Sciatic nerve (tissue), 2 donors: ENCODE measurements at places on chromosomes 7 and 10.

DNA sequence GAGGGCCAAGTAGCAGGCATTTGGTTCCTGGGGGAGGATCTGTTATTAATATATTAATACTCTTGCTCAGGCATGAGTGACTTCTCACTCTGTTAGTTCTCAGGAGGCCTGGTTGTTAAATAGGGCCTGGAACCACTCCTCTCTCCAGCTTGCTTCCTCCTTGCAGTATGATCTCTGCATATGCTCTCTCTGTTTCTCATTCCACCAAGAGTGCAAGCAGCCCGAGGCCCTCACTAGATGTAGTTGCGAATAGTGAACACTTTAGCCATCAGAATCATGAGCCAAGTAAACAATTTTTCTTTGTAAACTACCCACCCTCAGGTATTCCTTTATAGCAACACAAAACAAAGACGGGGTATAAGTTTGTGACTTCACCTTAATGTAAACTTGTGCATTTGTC is 784.3 kb downstream of the DNAJB9 start:
- DNase-seq, result no peak

DNA sequence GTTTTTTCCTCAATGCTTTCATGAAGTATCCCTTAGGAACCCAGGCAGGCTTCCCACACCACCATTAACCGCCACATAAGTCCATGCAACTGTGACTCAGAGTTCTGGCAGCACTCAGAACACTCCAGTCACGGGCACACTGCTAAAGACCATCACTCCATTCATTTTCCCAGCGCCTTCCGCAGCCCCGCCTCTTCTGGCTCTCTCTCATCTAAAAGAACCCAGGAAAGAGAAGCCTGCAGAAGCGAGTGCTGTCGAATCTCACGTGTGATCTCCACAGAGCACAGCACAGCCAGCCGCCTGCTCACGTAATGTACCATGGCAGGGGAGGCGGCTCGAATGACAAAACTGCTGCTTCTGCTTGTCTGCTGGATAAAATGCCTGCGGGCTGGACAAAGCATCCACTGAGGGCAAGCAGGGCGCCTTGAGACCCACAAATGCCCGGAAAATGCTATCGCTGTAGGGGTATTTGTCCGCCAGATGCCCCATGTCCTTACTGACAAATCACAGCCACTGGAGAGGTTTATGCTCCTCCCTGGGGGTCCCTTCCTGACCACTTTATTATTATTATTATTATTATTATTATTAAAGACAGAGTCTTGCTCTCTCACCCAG is 1.8 kb downstream of the PSMG3 start:
- no peak for DNase-seq

- no peak for DNase-seq
Measured at GRCh38 chr10:87534173-87534858, 29.6 kb downstream of the MINPP1 start.

GRCh38 chr7:118252087-118252486 is 27.6 kb downstream of the ANKRD7 start:
- no peak for DNase-seq

DNA sequence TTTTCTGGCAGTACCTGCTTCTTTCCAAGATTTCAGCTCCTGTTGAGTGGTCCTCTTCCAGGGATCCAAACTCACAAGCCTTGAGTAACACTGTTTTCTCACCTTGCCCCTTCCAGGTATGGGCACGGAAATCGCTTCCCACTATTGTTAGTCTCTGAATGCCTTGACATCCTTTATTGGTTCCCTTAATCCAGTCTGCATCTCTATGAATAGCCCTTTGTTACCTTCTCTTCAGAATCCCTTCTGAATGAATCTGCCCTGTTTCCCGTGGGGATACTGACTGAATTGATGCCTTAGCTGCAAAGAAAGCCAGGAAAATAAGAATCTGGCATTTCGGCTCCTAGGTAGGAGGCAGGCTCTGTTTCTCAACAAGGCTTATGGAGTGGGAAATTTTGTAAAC is 467.7 kb downstream of the PLXNA4 start:
- no peak for DNase-seq

DNA sequence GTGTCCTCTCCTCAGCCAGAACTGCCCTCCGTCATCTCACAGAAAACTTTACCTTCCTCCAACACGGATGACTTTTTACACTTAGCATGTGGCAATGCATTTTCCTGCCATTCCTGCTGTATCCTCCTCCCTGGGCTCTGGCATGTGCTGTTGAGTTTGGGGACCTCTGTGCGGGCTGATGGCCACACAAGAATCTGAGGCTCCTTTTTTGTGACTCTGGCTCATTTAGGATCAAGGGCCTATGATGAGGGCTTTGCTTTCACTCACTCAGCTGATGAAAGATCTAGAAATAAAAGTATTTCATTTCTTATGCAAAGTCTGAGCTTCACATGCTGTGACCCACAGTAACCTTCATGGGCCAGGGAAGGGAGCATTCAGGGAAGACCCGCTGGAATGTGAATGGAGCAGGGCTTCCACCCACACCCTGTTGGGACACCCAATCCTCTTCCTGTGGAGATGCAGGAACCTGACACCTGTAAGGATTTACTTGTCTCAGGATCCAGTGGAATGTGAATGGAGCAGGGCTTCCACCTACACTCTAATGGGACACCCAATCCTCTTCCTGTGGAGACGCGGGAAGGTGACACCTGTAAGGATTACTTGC is 500.3 kb upstream of the MKI67 start:
- no peak for DNase-seq

DNA sequence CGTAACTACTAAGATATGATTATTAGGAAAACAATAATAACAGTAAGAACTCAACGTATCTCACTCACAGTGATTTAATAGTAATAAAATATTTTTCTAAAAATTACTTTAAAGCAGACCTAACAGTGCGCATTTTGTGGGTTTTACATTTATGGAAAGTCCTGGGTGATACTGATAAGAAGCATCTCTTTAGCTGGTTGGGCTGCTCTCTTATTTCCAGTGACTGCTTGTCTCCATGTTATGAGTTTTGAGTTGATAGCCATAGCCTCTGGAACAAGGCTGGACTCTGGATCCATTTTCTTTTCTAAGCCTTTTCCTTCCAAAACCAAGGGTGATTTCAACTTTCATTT is 29.5 kb upstream of the INHBA start:
- no peak for DNase-seq

DNA sequence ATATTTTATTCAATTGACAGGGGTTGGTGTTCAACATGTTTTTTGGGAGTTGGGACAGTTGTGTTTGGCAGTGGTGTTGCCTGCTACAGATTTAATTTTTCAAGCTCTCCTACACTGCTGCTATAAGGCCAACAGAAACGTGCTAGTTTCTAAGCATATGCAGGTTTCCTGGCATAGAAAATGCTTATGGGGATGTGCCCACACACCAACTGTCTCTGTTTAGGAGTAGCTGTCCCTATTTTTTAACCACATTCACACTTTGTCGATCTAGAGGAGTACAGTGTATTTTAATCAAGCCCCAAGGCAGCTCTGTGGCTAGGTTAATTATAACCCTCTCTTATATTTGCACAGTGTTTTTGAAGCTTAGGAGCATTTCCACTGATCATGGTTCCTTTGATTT is 28.6 kb downstream of the TMEM178B start:
- DNase-seq, result no peak

GRCh38 chr10:126160971-126161630 is 227.2 kb downstream of the ADAM12 start:
- DNase-seq, result no peak

GRCh38 chr7:101795461-101795860 is 22.0 kb upstream of the CUX1 start:
- peak; percentile 36 for DNase-seq

- DNase-seq, result no peak
Measured at GRCh38 chr10:71483135-71483534, 86.4 kb downstream of the CDH23 start.
